ENCODE measurements at places on chromosomes 2 and 18.

DNA sequence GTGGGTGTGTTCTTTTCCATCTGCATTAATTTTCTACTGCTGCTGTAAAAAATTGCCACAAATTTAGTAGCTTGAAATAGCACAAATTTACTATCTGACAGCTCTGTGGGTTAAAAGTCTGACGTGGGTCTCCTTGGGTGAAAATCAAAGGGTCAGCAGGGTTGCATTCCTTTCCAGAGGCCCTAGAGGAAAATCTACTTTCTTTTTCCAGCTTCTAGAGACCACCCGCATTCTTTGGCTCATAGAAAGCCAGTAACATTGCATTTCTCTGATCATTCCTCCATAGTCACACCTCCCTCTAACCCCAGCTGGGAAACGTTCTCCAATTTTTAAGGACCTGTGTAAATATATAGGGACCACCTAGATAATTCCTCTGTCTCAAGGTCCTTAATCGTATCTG is 128.8 kb downstream of the ATL2 start:
- no peak for DNase-seq

DNA sequence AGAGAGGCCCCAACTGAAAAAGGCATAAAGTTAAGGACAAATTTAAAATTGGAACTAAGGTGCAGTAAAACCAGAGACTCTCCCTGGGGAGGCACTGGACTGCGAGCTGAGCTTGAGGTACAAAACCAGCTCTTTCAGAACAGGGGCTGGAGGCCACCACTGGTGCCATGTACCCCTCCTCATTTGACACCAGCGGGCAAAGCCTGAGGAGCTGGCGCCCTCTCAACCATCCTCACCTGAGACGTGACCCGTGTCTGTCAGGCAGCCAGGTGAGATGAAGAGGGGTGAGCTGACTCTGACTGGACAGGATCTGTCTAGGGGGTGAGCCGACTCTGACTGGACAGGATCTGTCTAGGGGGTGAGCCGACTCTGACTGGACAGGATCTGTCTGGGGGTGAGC is 68.5 kb downstream of the TMEM18 start:
- DNase-seq: no peak

DNA sequence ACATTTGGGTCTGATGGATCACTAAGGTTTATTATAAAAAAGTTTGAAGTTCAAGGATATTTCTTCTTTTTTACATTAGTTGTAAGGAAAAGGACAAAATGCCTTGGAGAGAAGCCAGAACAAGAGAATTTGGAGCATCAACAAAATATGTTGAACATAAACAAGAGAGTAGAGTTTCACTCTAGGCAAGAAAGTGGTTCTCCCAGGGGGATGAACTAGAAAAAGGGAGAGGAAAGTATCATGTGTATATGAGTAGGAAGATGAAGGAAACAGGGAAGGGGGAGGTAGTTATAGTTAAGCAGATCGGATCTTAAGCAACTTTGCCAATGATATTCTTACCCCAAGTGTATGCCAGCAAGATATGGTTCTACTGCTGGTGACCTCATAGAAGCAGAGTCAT is 63.8 kb upstream of the GALNT3 start:
- DNase-seq: no peak

DNA sequence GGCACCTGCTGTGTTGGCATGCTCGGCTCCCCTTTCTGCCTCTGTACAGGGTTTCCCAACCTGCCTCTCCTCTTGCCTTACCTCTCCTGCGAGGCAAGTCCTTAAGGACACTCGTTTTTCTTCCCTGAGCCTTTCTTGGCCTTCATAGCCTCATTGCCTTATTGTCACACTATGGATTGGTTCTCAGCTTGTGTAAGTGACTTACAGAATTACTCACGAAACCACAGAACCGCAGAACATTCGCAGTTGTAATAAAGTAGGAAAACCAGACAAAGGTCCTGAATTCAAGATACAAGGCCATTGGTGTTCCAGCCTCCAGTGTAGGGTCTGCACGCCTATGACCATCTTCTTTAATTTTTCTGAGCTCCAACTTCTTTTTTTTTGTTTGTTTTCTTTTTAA is 317.6 kb upstream of the SMIM21 start:
- DNase-seq: no peak

DNA sequence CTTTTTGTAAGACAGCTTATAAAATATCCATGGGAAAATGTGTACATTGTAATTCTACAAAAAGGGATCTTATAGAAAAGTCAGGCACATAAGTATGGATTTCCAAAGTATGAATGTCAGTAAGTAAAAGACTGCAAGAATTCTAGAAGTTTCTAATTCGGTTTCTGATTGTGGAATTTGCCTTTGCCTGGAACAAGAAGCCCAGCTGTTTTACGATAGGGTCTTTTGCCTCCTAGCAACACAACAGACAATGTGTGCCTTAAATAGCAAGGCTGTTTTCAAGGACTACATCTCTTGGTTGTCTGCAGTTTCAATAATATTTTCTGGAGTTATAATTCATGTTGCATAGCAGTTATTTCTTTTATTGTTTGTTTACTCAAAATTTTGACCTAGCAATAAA is 312.9 kb downstream of the MTX2 start:
- DNase-seq: no peak

GRCh38 chr2:111118481-111118980 is 2.2 kb upstream of the BCL2L11 start:
- no peak for DNase-seq

DNA sequence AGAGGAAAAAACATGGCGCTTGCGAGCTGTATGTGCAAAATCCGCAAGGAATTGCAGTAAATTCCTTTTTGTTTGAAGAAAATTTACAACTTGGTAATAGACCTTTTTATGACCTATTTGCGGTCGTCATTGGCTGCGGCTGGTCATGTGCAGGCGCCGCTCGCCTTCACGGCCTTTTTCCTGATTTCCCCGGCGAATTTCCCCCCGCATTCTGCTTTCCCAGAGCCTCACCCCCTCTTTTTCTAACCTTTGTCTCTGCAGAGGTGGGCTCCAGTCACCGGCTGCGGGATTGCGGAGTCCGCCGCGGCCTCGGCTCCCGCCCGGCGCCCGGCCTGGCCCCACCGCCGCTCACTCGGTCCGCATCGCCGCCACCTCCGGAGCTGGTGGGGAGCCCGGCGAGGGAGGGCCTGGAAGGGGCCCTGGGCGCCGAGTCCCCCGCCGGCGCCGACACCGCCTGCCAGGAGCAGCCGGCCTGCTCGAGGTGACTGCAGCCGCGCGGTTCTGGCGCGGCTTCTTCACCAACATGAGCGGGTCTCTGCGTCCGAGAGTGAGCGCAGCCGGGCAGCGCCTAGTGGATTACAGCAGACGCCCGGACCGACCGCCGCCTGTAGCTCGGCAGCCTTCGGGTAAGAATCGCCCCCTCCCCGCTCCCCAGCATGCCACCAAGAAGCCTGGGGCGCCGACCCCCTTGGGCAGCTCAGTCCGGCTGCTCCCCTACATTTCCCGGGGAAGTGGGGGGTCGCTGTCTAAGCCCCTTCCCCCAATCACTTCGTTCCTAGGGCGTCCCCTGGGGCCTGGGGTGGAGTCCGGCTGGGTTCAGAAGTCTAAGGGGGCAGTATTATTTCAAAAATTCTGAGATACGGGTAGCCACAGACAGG is 7.1 kb downstream of the HOXD8 start:
- no peak for DNase-seq

DNA sequence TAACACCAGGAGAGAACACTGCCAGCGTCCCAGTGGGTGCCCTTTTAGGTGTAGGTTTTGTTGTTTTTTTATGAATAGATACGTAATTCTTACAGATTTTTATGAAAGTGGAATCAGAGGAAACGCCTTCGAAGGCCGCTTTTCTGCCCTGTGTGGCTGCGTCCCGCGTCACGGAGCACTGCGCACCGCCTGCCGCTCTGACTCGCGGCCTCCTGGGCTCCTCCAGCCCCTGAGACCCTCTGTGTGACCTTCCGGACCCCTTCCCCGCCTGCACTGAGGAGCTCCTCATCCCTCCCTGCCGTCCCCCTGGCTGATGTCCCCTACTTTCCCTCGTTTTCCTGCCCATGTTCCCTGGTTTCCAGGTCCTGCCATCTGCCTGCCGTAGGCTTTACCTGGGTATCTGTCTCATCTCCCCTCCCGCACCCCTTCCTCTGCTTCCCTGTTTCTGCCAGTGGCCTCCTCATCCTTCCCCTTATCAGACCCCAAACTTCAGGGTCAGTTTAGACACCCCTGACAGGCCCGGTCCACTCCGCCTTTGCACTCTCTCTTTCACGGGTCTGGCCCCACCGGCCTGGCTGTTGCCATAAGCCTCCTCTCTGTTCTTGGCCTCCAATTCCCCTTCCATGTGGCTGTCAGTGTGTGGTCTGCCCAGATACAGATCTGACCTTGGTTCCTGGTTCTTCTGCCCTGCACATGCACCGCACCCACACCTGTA is 32.7 kb downstream of the PDIA6 start:
- DNase-seq: no peak

DNA sequence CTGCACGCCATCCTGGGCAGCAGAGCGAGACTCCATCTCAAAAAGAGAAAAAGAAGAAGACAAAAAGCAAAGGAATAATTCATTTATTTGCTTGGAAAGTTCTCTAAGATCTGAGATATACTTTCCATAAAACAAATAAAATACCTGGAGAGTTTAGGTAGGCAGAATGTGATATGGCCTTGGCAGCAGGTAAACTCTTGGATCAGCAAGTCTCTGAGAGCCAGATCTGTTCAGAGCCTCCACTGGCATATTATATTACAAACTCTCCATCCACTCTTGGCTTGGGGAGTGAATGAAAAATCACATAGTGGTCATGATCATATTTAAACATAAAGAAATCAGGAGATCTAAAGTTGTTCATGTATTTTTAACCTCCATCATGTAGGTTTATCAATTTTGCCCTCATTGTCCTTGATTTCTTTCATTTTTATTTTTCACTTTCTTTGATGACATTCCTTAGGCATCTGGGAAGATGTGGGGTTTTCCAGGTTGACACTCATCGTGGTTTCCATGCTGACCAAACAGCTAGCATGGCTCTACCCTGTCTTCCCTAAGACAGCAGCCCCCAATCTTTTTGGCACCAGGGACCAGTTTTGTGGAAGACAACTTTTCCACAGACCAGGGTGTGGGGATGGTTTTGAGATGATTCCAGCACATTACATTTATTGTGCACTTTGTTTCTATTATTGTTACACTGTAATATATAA is 10.2 kb downstream of the LRRFIP1 start:
- no peak for DNase-seq

DNA sequence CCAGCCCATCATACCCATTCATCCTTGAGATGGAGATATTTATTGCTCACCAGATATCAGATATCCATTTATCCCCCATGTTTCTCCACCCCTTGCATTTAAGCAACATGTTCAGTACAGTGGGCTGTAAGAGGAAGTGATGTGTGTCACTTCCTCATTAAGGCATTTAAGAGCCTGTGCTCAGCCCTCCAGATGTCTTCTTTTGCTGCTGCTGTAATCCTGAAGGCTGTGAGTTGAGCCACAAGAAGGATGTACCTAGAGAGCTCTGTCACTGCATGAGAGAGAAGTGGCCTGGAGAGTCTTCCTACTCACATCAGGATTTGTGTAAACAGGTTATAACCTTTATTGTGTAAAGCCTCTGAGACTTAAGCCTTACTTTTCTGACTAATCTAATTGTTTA is 151.8 kb upstream of the UNC80 start:
- DNase-seq: peak; percentile 57

- no peak for DNase-seq
These were observed 94.1 kb upstream of the OTOS start for GRCh38 chr2:240234503-240234951.

DNA sequence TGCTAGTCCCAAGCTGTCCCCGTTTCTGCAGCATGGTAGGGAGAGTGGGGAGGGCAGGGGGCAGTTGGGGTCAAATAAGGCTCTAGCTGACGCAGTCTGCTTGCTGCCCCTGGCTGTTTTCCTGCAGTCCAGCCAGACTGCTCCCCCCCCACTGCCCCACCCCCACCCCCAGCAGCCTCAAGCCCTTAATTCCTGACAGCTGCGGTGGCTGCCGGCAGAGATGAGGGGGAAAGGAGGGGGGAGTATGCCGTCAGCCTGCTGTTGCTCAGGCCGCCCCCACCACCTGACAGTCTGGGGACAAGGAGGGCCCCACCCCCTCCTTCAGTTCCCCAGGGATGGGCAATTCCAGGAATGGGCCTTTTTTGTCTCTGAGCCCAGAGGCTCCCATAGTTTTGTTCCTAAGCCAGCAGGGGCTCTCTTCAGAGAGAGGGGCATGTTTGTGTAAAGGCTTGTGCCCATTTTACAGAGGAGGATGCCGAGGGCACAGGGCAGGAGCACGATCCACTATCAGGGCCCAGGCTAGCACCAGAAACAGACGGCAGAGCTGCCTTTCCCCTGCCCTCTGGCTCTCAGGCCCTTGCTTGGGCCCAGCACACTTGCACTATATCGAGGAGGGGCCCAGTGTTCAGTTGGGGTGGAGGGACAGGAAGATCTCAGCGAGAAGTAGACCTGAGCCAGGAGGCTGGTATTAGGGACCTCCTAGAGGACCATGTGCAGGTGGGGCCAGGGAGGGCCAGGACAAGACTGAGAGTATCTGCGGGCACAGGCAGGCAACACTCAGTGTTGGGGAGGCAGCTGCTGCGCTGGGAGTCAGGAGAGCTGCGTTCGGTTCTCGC is 1.5 kb upstream of the WNT10A start:
- no peak for DNase-seq

- no peak for DNase-seq
These were observed 185.9 kb upstream of the HAAO start for GRCh38 chr2:42978175-42978886.

- DNase-seq: no peak
These were observed 393.7 kb upstream of the FANCL start for GRCh38 chr2:58634653-58635370.

DNA sequence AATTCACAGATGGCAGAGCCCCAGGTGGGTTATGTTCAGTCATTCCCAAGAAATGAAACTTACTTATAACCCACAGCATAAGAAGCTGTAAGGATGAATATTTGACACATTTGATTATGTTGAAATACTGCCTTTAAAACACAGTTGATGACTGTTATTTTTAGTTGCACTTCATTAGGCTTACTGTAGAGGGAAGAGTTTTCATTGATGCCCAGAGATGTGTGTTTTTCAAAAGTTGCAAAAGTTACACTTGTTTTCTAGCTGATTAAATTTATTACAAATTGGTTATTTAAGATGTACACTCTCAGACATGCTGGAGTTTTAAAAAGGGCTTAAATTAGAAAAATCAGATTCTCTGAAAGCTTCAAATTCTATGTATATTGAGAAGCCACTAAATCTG is 506.1 kb downstream of the PARD3B start:
- DNase-seq: no peak

DNA sequence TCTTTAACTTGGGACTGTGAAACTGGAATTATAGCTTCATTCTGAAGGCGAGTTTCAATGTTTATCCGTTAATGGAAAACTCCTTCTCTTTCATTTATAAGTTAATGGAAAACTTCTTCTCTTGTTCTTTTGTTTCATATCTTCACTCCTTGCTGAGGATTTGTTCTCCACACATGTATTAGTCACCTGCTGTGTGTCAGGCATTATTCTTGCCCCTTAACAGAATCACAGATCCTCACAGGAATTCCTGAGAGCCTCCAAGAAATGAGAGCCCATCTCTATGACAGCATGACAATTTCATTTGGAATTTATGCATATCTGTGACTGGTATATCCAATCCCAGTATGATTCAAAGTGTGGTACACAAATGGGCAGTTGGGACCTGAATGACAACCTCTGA is 545.8 kb downstream of the BCL11A start:
- DNase-seq: no peak

- DNase-seq: no peak
These were observed 16.7 kb downstream of the MYCN start for GRCh38 chr2:15956751-15957736.

GRCh38 chr2:16185801-16186272 is 245.5 kb downstream of the MYCN start:
- DNase-seq: no peak

GRCh38 chr18:79786304-79786703 is 11.4 kb upstream of the KCNG2 start:
- DNase-seq: no peak

- DNase-seq: no peak
These were observed 44.7 kb downstream of the ITSN2 start for GRCh38 chr2:24315669-24316068.
